Activated T-helper 1 cell treated with anti-CD3 and anti-CD28 coated beads, Interleukin-12 subunit alpha, Interleukin-12 subunit beta, Interleukin-2, Interleukin-4 antibody, amounts not matched to agents 30 ng/mL and 10 ng/mL and 1 ng/mL, durations not matched to agents 14 hours and 24 hours and 36 hours (primary cell): ENCODE measurements at places on chromosomes 2 and 18. TPM values are rescaled to one million over a fixed set of nuclear protein-coding genes. Genes with fewer than 3 reads are reported as not detected.

CHST9 gene
- not detected in 2 replicates for total RNA-seq

GRCh38 chr2:3440477-3440876 lies 61.0 kb downstream of the TRAPPC12 start:
- DNase-seq: no peak

DNA sequence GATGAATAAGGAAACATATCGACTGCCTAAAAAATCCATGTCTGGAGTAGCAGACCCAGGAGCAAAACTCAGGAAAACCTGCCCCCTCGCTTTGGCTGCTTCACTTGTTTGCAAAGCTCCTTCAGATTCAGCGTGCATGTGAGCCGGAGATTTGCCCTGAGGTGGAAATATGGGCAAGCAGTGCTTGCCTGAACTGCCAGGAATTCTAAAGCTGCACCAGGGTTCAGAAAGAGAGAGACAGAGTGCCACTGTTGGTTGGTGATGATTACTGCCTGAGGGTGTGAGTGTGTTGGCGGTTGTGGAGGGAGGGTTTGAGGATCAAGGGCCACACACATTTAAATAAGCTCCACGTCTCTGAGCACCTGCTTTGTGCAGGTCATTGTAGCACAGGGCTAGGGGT lies 139.6 kb upstream of the RGPD4 start:
- no peak for DNase-seq

DNA sequence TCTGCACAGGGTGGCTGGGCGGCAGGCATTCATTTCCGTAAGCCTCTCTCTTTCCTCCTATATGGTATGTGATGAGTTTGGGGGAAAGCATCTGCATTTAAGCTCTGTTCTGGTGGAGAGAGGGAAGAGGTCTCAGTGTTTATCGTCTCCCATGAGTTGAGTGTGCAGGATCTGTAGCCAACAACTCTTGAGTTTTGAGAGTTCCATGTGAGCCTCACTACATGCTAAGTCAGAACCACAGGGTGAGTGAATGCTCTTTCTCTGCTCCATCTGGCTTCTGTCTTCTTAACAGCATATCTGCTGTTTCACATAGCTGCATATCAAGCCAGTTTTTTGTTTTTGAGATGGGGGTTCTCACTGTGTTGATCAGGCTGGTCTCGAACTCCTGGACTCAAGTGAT lies 22.7 kb downstream of the RAB31 start:
- no peak for DNase-seq

- no peak for DNase-seq
These were observed 111.3 kb downstream of the CMPK2 start for GRCh38 chr2:6754419-6754818.
